Aorta (tissue), 5 donors: ENCODE measurements at places on chromosomes 1 and 21.

DNA sequence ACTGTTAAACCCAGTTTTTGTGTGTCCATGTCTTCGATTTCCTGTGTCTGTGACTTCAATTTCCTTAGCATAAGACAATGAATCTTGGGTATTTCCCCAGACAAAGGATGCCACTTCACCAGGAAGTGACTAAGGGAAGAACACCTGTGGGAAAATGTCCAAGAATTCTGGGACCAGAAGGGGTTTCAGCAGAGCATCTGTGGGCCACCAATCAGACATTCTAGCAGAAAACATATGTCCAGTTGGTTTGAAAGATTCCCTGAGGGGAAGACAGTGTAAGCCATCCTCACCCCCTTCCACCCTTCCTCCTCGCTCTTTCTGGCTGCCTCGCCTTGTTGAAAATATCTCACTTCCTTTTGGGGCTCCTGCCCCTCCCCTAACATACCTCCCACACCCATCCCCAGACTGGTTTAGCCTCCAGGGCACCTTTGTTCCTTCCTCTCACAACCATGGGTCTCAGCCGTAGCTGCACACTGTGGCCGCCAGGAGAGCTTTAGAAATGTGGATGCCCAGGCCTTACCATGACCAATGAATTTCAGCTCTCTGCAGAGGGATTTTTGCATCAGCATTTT, 25.5 kb upstream of the IFNAR1 start:
- DNase-seq = no peak

- DNase-seq = no peak
Observed at GRCh38 chr1:209647156-209647555, 5.1 kb downstream of the LAMB3 start.

DNA sequence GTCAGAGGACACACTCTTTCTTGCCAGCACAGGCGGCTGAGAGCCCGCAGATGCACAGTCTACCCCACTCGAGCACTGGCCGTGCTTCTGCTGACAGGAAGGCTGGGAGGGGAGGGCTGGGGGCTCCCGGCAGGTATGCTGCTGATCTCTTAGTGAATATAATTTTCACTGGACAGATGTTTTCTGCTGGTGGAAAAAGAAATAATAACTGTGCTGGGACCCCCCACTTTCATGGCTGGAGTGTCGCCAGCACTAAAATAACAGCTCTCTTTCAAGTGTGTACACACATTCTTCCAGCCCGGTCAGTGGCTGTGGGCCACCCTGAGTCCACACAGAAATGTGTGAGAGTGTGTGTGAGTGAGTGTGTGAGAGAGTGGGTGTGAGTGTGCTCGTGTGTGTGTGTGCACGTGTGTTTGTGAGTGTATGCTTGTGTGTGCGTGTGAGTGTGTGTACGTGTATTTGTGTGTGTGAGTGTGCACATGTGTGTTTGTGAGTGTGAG, 167.7 kb upstream of the USP24 start:
- no peak for DNase-seq

- no peak for DNase-seq
Observed at GRCh38 chr1:12397462-12398450, 167.9 kb downstream of the VPS13D start.

GRCh38 chr1:209652873-209653401, 712 bp upstream of the LAMB3 start:
- peak; percentile 82 for DNase-seq

- no peak for DNase-seq
Observed at GRCh38 chr1:14929547-14930246, 223.8 kb upstream of the TMEM51 start.

DNA sequence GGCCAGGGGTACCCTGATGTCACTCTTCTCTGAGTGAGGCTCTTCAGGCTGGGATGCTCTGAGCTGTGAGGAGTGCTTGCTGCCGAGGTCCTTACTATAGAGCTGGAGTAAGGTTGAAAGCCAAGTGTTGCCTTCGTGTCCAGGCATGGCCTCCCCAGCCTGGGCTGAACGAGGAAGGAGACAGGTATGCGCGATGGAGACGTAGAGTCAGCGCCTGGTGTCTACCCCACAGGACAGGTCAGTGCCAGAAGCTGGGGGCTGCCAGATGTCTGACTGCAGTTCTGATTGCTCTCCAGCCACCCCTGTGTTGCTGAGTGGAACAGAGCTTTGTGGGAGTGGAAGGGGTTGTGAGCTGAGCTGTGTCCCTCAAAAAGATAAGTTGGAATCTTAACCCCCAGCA, 135.8 kb upstream of the AJAP1 start:
- no peak for DNase-seq

DNA sequence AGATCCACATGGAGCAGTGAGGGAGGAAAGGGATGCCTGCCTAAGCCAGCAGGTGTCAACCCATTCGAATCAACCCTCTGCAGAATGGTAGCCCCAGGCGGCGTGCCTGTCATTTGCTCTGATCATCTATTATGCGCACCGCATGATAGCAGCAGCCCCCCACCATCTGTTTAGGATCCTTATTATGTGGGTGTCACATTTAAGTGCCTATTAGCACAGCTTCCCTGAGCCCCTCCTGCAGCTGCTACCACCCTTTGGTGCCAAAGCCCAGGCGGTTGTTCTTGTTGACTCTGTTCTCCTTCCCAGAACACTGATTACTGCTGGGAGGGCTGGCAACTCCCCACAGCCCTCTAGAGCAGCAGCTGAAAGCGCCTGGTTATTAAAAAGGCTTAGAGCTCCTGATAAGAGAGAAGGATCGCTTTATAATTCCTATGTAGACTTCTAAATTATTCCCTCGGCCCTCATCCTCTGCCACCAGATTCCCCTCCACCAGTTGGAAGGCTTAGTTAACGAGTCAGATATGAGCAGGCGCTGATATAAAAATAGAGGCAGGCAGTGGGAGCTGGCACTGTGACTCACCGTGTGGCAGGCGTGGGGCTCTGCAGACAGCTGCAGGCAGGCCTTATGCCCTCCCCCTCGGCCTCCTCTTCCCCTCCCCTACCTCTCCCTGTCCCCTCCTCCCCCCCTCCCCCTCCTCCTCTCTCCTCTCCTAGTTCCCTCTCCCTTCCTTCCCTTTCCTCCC, 23.0 kb downstream of the ACTA1 start:
- peak; percentile 90 for DNase-seq

DNA sequence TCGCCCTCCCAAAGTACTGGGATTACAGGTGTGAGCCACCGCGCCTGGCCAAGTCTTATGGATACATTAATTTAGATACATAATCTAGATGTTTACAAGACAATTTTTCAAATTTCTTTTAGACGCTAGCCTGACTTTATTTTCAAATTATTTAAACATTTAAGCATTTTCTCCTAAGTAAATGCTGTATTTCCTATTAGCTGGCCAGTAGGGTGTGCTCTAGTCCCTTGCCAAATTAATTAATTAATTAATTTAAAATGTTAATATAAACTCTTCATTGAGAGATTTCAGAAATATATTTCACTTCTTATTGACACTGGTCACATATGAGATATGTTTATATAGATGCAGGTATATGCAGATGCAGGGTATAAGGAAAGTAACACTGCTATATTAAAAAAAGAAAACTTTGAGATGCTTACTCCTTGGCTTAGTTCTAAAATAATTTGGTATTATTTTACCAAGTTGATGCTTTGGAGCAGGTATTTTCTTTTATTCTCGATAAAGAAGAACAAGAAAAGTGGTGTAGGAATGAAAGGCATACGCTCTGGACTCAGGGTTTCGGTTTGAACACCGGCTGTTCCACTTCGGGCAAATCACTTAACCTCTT, 5.2 kb upstream of the ERRFI1 start:
- DNase-seq = no peak

GRCh38 chr21:38354746-38355145, 98.0 kb downstream of the KCNJ15 start:
- no peak for DNase-seq

DNA sequence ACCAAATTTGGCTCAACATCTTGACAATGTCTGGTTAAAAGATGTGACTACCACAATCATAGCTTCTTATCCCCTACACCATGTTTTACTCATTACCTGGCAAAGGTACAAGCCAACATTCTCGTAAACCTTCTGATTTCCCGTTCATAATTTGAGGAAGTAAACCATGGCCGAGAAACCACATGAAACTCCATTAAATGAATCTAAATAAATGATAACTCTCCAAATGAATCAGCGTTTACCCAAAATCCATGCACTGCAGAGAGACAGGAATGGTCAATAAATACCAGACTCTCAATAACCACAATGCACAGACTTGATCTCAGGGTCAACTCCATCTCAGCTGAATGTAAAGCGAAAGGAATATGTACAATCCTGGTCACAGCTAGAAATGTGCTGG, 125.2 kb downstream of the TYW3 start:
- no peak for DNase-seq

GRCh38 chr1:7187112-7187493, 401.8 kb downstream of the CAMTA1 start:
- DNase-seq = no peak
